Stimulated activated CD4-positive, alpha-beta T cell treated with anti-CD3 and anti-CD28 coated beads, Interleukin-2, amount 100 ng/mL, for 4 hours (primary cell): ENCODE measurements at places on chromosomes 5 and 9.

DNA sequence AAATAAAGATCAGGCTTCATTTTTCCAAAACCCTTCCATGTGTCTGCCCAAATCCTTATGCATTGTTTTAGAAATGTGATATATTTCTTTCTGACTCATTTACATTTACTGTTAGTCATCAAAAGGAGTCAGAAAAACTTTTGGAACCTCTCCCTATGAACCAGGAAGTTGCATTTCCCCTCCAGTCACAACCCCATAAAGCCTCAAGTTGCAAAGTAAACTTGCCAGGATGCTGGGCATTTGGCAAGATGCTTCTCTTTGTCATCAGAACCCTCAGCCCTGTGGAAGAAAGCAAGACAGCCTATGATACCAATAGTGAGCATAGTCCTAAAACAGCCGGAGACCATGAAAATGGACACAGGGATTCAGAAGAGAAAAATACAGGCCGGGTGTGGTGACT is 84.2 kb downstream of the MUSK start:
- no peak for DNase-seq

GRCh38 chr5:55634209-55634805 is 77.8 kb downstream of the SLC38A9 start:
- no peak for DNase-seq

DNA sequence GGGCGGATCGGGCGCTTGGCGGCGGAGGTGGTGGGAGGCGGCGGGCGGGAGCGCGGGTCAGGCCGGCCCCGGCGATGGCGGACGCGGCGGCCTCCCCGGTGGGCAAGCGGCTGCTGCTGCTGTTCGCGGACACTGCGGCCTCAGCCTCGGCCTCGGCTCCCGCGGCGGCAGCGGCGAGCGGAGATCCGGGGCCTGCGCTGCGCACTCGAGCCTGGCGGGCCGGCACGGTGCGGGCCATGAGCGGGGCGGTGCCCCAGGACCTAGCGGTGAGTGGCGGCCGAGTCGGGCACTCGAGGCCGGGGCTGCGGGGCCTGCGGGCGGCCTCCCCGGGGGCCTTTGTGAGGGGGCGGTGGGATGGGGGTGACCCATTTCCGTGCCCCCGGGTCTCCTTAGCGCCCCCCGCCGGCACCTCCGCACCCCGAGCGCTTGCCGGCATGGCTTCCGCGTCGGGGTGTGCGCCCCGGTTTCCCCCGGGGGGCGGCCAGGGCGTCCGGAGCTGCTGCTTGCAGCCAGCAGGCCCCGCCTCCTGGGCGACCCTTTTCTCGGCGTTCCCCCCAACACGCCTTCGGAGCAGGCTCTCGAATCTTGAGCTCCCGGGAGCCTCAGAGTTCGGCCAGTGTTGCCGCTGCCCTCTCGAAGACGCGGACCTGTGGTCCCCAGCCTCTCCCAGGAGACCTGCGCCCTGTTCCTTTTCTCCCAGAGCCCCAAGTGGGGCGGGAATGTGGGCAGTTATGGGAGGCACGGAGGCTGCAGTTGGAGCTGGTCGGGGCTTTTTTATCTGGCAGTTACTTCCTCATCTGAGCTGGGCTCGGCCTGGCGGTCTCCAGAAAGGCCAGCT is 456 bp downstream of the KDM3B start:
- DNase-seq: peak; percentile 54

GRCh38 chr5:35415309-35415708 is 185.0 kb upstream of the PRLR start:
- no peak for DNase-seq

DNA sequence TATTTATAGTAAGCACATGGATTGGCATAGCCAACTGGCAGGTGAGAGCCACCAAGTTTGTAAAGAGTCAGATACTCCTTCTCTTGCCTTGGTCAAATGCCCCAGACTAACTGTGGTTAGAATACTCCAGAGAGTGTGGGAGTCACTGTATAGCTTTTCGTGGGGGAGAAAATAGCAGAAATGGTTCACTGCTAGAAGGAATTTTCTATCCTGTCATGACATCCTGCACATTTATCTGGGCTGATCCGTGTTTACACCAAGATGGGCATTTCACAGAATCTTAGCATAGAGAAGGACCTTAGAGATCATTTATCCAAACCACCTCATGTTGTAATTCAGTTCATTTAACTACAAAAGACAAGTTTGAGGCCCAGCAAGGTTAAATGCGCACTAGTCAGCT is 460.8 kb downstream of the ENC1 start:
- DNase-seq: no peak

DNA sequence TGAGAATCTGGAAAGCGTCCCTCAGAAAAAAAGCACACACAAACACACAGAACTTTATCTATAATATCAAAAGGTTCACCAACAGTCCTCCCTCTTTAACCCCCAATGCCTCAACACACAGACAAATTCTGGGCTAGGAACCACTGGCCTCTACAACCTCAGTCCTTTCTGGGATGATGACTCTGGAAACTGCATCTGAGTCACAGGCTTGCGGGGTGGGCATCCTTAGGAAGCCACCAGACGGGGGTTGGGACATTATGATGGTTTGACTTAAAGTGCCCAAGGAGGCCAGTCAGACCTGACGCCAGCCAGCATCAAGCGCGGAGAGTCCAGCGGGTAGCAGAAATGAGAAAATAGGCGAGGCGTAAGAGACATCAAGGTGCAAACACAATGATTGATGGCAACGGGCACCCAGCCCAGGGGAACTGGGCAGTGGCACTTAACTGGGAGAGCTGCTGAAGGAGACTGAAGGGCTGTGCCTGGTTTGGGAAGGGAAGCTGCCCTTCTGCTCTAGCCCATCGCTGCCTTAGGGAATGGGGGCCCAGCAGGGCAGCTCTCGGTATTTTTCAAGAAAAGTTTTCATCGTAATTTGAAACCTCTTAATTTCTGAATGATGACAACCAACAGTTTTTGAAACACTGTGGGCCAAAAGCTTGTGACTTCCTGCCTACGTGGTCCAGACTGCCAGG is 20.7 kb downstream of the SPRY4 start:
- DNase-seq: no peak

DNA sequence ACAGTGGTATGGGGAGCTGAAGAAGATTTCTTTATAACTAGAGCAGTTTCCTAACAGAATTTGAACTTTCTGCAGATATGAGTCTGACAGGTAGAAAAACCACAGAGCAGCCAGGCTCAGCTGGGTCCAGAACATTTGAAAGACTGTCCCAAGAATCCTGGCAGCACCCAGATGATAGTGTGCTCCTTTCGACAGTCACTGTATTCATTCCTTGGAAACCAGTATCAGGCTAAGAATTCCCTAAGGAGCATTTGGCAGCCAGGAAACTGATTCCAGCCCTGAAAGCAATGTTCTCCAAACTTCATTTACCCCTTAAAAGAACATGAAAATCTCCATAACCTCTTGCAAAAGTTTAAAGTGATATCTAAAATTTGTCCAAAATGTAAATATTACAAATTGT is 123.0 kb upstream of the MTAP start:
- DNase-seq: no peak

DNA sequence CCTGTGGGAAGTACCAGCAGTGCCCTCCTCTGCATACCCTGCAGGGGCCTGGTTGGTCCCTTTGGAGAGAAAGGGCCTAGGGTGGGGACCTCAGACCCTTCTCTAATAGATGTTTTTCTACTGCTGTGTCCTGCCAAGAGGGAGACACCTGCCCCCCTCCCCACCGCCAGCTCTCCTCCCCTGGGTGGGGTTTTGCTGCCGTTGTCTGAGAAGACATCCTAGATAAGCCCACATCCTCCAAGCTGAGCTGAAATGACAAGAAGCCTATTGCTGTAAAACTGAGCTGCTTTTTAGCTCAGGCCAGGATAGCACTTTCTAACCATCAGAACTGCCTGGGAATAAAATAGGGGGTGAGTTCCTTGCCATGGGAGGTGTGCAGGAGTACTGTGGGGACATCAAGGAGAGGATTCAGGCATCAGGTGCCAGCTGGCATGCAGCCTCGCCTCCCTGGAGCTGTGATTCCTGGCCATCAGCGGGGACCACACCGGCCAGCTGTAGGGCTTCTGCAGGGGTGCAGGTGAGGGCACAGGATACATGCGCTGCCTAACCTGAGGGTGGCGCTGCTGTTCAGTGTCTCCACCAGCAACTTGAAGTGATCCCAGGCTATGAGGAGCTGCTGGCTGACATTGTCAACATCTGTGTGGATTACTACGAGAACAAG is 37.9 kb downstream of the CYFIP2 start:
- no peak for DNase-seq

DNA sequence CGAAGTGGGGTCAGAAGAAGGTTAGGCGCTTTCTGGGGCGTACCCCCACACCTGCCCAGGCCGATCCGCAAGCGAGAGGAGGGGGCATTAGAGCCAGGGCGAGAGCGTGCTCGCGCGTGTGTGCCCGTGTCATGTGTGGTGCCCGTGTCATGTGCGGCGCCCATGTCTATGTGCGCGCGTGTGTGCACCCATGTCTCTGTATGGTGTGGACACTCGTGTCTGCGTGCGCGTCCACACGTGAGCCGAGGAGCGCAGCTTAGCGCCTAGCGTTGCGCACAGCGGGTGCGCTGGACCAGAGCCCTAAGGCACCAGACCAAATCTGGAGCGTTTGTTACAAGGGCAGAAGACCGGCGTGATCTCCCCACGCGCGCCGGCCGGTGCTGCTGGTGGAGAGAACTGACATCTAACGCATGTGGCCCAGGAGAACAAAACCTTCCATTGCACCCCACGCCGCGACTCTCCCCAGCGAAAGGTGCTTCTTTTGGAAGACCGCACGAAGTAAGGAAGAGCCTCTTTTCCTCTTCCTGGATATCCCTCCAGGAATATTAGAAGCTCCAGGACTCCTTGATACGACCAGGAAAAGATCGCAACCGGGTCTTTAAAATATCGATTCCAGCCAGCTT is 644 bp downstream of the NIM1K start:
- peak; percentile 0 for DNase-seq

DNA sequence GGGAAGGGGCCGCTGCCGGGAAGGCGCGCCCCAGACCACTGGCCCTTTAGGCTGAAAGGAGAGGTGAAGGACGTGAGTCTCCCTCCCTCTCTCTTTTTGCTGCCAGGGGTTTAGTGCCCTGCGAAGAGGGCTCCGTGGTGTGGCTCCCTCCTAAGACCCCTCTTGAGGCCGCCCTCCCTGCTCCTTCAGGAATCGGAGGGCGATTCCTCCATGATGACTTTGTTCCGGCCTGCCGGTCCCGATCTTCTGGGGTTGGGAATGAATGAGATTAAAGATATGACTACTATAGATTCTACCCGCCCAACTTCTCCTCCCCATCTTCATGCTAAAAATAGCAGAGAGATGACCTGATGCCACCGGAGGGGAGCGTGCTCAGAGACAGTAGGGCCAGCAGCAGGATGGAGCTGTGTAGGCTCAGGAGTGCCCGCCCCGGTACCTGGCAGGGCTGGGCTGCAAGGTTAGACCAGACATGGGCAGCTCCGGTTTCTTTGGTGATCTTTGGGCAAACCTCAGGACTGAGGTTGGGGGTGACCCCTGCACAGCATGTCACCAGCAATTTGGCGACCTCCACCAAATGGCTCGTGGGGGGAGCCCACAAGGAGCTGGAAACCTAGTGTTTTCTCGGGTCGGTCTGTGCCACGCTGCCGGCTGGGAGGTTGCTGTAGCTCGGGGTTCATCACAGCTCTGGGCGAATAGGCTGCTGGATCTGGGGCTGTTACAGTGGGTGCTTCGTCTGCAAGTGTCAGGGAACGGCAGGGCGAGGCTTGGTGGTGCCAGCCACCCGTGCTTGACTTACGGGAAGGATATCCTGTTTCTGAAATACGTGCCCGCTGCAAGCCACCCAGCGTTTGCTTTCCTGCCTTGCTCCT is 1.7 kb downstream of the OLFM1 start:
- DNase-seq: no peak

GRCh38 chr9:127741831-127742434 is 6.8 kb upstream of the TOR2A start:
- DNase-seq: no peak

- DNase-seq: no peak
These were observed 31.7 kb upstream of the GRHPR start for GRCh38 chr9:37390759-37391158.

- peak; percentile 28 for DNase-seq
These were observed 10.0 kb upstream of the ZNF131 start for GRCh38 chr5:43110606-43111170.
